ENCODE measurements at places on chromosomes 7 and 10. TPM values are rescaled to one million over a fixed set of nuclear protein-coding genes. Genes with fewer than 3 reads are reported as not detected.

Gene SFTPA1
- polyA plus RNA-seq = not detected

Gene PPP1R3C
- 24.5 TPM for polyA plus RNA-seq

Gene LMOD2
- polyA plus RNA-seq = not detected

- DNase-seq = no peak
Observed at GRCh38 chr7:17421941-17422340, 123.5 kb downstream of the AHR start.

DNA sequence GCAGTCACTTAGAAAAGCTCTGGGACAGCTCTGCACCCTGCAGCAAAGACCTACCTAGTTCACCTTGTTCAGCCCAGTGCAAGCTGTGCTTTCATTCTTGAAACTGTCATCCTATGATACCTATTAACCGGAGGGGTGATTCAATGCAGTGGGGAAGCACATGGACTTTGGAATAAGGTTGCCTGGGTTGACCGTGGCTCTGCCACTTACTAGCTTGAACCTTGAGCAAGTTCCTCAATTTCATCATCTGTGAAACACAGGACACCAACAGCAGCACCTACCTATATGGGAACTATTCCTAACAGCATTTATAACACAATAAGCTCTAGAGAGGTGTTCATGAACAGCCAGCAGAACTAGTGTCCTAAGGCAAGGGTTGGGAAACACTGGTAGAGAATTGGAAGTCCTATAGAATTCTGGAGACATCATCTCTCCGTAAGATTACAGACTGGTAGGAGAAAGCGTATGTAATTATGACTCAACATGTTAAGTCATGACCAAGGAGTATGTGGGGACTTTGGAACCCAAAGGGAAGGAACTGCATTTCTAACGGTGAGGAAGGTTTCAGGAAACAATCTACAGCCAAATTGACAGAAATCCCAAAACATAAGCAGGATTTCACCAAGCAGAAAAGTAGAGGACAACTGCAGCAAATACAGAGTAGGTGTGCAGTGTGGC, 270.0 kb downstream of the USP6NL start:
- no peak for DNase-seq

GRCh38 chr10:123042708-123043408, 34.1 kb downstream of the ACADSB start:
- DNase-seq = no peak

DNA sequence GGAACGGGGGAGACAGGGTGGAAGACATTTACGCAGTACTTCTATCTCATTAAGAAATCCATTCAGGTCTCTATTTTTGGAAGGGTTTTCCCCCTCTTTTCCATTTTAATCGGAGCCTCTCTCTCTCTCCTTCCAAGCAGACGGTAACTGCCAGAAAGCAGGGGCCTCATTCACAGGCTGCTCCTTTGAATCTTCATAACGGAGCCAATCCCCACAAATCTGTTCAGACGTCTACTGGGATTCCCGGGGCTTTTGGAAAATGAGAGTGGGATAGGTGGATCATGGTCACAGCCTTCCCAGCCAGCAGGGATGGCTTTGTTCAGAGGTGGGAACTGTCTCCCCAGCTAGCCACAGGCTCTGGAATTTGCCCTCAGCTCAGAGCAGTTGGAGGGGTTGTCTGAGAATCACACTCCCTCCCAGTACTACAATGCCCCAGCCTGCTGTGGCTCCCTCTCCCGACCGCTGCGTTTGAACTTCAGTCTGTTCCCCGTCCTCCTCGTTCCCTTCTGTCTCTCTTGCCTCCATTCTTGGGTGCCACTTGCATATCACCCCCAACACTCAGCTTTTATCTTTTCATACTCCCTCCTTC, 413.6 kb downstream of the PLXNA4 start:
- DNase-seq = no peak

- DNase-seq = no peak
Observed at GRCh38 chr10:70084189-70084588, 31.5 kb downstream of the MACROH2A2 start.

GRCh38 chr7:155218276-155219153, 79.2 kb upstream of the INSIG1 start:
- DNase-seq = no peak

- DNase-seq = no peak
Observed at GRCh38 chr10:71067098-71067740, 145.2 kb upstream of the UNC5B start.

Data from urinary bladder (tissue), 4 donors.